ENCODE measurements at places on chromosomes 1 and 21.
A peak's percentile ranks its signal among the peaks of the same experiment; 100 is the strongest.

DNA sequence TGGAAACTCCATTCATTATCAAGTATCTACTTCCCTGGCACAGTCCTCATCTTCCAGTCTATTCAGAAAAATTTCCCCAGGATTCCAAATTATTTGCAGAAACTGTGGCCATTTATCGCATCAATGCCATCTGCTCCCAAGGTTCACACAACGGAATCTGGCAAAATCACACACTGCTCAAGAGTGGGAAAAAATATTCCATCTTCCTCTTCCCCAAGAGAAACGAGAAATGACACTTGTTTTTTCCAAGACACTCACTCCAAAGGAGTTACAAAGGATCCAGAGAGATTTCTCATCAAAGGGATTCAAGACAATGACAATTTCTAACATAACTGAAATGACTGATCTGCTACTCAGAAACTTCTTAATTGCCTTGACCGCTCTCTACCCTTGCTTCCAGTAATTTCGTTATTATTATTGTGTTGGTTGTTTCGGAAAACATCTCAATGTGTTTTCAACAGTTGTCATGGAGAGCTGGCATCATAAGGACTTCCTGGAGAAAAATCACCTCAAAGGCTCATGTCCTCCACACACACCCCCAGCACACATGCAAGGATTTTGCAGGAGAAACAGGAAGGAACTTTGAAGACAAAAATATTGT lies 128.0 kb downstream of the PSMG1 start:
- DNase-seq, result no peak

GRCh38 chr1:190322274-190322673 lies 155.4 kb downstream of the BRINP3 start:
- no peak for DNase-seq

GRCh38 chr1:195939844-195940243 lies 668.4 kb downstream of the KCNT2 start:
- no peak for DNase-seq

DNA sequence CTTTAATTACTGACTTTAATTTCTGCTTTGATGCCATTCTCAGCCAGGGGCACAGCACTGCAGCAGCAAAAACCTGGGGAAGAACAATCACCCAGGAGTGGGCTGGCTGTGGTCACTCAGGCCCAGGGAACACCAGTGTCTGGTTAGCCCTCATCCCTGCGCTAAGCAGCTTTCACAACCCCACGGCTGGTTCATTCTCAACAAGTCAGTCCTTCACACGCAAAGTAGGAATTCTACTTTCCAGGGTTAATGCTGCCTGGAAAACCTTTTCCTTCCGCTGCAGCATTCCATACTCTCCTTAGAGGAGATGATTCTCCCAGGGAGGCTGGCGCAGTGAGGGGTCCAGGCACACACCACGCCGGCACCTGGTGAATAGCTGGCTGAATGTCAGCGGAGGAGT lies 24.3 kb upstream of the KCNE1 start:
- DNase-seq, result no peak

DNA sequence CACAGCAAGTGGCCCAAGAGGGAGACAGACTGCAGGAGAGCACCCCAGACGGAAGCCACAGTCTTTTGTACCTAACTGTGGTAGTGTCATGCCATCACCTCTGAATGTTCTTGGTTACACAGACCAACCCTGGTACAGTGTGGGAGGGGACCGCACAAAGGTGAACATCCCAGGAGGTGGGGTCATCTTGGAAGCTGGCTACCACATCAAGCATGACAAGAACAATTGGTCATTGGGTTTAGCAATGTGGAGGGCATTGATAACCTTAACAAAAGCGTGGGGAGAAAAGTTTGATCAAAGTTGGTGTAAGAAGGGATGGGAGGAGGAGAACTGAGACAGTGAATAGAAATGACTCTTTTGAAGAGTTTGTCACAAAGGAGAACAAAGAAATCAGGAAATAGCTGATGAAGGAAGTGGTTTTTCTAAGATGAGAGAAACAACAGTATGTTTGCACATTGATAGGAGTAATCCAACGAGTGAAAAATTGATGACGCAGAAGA lies 87.1 kb upstream of the CACNA1E start:
- peak; percentile 58 for DNase-seq

- no peak for DNase-seq
Measured at GRCh38 chr1:21149430-21149854, 27.3 kb downstream of the EIF4G3 start.

GRCh38 chr1:178935610-178936009 lies 64.7 kb upstream of the ANGPTL1 start:
- DNase-seq, result no peak

DNA sequence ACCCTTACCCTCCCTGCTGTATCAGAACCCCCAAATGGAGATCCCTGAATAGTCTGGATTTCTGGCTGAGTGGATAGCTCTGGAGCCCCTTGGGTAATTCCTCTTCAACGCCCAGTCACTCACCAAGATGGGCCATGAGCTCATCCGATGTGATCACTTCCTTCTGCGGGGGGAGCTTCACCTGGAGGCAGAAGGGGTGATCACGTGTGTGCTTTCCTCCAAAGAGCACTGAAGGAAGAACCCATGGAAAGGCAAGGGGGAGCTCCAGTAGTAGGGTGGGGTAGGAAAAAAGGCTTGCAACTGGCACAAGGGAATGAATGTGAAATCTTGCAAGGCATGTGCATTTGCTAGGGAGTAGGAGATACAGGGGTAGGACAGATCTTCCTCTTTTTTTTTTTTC lies 5.1 kb downstream of the MINDY1 start:
- DNase-seq, result no peak

DNA sequence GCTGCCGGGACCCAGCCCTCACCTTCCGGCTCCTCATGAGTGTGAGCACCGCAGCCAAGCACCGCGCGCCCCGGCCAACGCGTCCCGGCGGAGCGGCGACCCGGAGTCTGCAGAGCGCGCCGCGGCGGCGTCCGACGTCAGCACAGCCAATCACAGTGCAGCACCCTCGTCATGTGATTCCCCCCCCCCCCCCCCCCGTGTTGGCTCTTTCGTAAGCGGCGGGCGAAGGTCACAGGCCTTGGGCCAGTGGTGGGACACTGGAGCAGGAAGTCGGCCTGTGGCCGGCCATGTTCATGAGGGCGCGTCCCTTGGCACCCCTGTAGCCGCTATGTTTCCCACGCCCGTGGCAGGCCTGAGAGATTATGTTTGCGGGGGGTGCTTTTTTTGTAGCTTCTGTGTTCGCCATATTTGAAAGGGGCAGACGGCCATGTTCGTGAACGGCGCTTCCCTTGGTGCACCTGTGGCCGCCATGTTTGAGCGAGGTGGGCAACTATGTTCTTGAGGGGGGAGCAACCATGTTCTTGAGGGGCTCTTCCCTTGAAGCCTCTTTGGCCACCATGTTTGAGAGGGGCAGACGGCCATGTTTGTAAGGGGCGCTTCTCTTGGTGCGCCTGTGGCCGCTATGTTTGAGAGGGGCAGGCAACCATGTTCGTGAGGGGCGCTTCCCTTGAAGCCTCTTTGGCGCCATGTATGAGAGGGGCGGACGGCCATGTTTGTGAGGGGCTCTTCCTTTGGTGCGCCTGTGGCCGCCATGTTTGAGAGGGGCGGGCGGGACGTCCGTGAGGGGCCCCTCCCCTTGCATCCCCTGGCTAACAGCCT lies at the start of gene C1orf174:
Gene C1orf174 (minus strand): TSS at position 123 of the 819 bp plus-strand sequence. CDS start 86 bp downstream, at position 37.
- peak; percentile 98 for DNase-seq

DNA sequence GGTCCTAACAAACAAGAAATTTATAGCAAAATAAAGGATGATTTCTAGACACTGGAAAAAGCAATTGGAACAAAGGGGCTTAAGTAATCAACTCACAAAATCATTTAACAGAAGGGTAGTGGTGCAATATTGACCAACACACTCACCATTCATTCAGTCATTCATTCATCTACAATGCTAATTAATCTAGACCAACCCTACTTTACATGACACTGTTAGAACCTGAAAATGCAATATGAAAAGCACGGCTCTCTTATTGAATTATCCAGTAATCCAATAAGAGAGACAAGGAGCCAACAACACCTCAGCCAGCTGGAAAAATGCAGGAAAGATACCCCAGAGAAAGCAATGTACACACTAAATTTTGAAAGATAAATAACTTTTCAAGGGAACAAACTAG lies 310.8 kb upstream of the NR5A2 start:
- DNase-seq, result no peak

DNA sequence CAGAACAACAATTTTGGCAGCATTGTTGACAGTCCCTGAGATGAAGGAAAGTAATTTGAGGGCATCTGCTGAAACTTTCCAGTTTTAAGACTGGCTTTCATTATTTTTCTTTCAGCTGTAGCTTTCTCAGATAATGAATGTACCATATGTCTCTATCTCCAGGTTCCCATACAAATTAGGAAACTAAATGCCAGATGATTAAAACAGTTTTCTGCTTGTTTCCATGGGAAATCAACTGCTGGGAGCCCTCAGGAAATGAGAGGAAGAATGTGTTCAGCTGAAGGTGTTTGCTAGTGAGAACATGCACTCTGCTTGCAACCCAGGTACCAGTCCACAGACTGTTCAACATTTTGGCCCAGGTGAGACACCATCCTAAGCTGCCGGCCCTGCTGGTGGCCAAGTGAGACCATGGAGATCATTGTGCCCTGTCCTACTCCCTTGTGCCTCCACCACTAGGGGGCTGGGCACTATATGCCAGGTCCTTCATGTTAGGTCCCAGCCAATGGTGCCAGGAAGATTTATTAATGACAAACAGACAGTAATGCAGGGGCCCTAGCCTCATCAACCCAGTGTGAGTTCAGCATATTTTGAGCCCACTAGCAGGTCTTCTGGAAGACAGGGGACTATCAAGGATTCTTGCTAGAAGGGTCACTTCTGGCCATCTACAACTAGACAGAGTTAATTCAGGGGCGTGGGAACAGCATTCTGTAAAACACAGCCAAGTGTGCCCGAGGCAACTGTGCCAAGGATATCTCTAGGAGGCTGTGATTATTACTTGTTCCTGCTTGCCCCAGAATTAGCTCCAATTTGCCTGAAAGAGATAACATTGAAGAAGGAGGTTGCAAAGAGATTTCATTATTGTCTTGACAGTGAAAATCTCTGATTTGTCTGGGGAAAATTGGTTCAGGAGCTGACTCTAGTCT lies 17.0 kb upstream of the LRRC8C start:
- peak; percentile 39 for DNase-seq

DNA sequence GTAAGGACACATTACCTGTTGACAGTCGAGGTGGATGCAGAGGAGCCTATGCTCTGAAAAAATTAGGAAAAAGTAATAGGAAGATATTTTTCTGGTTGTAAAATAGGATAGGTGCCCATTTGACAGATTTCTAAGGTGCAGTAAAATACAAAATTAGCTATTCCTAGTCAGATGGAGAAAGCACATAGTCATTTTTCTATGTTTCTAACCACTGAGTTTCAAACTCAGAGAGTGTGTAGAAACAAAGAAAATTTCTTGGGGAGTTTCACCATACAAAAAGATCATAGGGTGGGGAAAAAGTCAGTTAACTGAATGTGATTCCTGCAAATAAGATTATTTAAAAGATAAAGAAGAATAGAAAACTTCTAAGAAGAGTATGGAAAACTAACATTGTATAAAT lies 666.9 kb downstream of the KCNT2 start:
- no peak for DNase-seq

- no peak for DNase-seq
Measured at GRCh38 chr1:212453156-212453857, 20.6 kb downstream of the NENF start.

- no peak for DNase-seq
Measured at GRCh38 chr1:36865602-36865900, 168.8 kb downstream of the GRIK3 start.

DNA sequence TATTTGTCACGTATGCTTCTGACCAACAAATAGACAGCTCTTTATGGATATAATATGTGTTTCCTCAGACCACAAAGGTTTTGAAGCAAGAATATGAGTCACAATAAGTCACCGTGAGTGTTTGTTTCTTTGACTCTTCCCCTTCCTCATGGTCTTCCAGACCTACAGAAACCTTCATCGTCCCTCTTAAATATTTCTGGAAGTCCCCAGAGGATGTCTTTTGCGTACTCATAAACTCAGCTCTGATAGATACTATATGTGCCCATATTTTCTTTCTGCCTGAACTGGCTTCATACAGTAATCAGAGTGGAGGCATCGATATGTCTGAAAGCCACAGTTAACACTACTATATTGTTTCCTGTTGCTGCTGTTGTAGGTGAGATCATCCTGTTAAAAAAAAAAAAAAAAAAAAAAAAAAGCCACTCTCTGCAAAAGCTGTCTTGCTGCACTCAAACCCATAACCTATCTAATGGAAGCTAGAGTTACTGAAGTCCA lies 38.4 kb downstream of the ADAMTS1 start:
- DNase-seq, result no peak

GRCh38 chr1:31511848-31512615 lies 64.3 kb upstream of the TINAGL1 start:
- no peak for DNase-seq

GRCh38 chr1:163874070-163874469 lies 552.3 kb downstream of the NUF2 start:
- no peak for DNase-seq

DNA sequence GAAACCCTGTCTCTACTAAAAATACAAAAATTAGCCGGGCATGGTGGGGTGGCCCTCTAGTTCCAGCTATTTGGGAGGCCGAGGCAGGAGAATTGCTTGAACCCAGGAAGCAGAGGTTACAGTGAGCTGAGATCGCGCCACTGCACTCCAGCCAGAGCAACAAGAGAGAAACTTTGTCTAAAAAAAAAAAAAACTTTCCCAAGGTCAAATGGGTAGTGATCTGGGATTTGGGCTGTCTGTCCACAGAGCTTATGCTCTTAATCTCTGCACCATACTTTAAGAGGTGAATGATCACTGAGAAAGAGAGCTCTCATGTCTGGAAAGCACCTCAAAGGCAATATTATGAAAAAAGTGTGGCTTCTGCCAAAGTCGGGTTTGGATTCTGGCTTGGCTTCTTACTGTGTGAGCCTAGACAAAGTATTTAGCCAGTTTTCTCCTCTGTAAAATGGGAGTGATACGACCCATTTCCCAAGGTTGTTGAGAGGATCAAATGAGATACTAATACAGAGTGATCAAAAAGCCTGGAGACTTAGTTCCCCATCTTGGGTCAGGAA lies 34.4 kb downstream of the ATP2B4 start:
- DNase-seq, result no peak

DNA sequence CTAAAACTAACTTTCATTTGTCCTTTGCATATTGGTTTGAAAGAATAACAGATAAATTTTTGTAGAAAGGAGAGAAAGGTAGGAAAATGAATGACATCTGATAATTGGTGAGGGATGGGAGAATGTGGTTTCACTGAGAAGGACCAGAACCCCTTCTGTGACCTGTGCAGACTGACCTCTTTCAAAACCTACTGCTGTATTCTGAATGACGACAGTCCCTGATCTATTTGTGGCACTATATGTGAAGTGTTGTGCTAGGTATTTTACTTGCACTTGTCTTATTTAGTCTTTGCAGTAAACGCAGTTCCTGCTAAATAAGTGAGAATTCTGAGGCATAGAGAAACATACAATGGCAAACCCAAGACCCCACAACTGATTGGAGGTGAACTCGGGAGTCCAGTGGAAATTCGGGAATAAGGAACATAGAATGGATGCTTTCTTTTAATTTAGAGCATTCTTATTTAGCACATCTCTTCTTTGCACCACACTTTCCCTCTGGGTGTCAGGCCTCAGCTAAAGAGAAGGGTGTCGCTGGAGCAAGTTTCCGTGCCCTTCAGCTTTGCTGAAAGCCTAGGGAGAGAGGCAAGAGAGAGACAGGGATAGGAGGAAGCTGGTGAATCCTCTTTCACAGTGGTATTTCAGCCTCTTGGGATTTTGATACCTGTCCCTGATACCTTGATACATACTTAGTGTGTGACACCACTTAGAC lies 230.2 kb downstream of the PAPPA2 start:
- DNase-seq, result no peak
